ENCODE measurements at places on chromosomes 12 and 14. TPM values are rescaled to one million over a fixed set of nuclear protein-coding genes. Genes with fewer than 3 reads are reported as not detected.

NKX2-1 gene
- total RNA-seq = not detected

FITM1 gene
- 0.27 TPM for total RNA-seq

PPFIA2 gene
- total RNA-seq = not detected

B4GALNT3 gene
- total RNA-seq = not detected

DRAM1 gene
- total RNA-seq = 57.1 TPM

ASCL1 gene
- total RNA-seq = not detected

ACOT4 gene
- 0.66 TPM for total RNA-seq

SIX4 gene
- 4.3 TPM for total RNA-seq

SPIC gene
- total RNA-seq = not detected

TAS2R31 gene
- 12.6 TPM for total RNA-seq

FAM181A gene
- total RNA-seq = not detected

GLIPR1L1 gene
- total RNA-seq = not detected

ADCY6 gene
- 31.9 TPM for total RNA-seq

CD69 gene
- total RNA-seq = 0.53 TPM

PIWIL1 gene
- not detected for total RNA-seq

GPR84 gene
- not detected for total RNA-seq

KLRB1 gene
- not detected for total RNA-seq

CTSG gene
- not detected for total RNA-seq

PPP4R3A gene
- 105 TPM for total RNA-seq

ACACB gene
- total RNA-seq = 5.4 TPM

LAG3 gene
- total RNA-seq = 0.14 TPM

ADAM20 gene
- 1.2 TPM for total RNA-seq

RHOJ gene
- 241 TPM for total RNA-seq

M6PR gene
- 117 TPM for total RNA-seq

EPYC gene
- not detected for total RNA-seq

GYS2 gene
- total RNA-seq = not detected

CACNA2D4 gene
- total RNA-seq = 0.43 TPM

KLHL42 gene
- 32.4 TPM for total RNA-seq

ITGB7 gene
- total RNA-seq = not detected

SLC5A8 gene
- not detected for total RNA-seq

INHBC gene
- total RNA-seq = not detected

ST8SIA1 gene
- not detected for total RNA-seq

BCAT1 gene
- total RNA-seq = 234 TPM

EEF1AKMT3 gene
- total RNA-seq = 6.0 TPM

All from thoracic aorta endothelial cell (primary cell).